ENCODE measurements at places on chromosomes 6 and 20.

DNA sequence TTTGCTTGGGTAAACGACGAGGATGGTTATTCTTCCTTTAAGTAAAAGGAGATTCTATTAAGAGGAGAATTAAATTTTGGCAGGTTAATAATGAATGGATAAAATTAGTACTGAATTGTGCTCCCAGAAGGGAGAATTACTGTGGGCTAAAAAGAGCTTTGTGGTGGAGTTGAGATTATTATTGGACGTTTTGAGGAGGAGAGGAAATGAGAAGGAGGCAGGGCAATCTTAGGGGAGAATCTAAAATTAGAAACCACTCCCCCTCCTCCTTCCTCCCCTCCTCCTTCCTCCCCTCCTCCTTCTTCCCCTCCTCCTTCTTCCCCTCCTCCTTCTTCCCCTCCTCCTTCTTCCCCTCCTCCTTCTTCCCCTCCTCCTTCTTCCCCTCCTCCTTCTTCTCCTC is 331.8 kb downstream of the PRL start:
- DNase-seq: no peak

GRCh38 chr6:72035486-72035885 is 149.1 kb downstream of the RIMS1 start:
- DNase-seq: no peak

- DNase-seq: no peak
These were observed 3.8 kb upstream of the SLC17A1 start for GRCh38 chr6:25835442-25836283.

- DNase-seq: no peak
These were observed 14.4 kb upstream of the MAS1L start for GRCh38 chr6:29502181-29502580.

DNA sequence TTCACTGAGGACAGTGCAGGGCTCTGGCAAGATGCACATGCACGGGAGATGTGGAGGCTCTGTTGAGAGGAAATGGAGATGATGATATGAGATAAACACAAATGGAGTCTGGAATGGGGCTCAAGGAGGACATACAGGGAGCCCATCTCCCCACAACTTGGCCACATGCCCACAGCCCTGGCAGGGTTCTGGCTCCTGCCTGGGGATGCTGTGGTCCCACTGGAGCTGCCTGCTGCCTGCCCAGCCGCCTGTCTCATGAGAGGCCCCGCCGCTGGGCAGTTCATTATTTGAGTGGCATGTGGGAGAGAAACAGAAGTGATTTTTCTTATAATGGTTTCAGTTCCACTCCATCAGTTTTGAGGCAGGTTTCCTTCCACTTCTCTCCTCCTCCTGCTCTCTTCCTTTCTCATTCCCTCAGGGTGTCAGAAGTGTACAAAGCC is 133.6 kb upstream of the TRAF3IP2 start:
- no peak for DNase-seq

GRCh38 chr20:37527638-37528445 is at the start of gene BLCAP:
TSS of gene BLCAP (minus strand) at chr20:37527876. CDS start at chr20:37519174, 8,702 bp downstream.
- peak; percentile 93 for DNase-seq

DNA sequence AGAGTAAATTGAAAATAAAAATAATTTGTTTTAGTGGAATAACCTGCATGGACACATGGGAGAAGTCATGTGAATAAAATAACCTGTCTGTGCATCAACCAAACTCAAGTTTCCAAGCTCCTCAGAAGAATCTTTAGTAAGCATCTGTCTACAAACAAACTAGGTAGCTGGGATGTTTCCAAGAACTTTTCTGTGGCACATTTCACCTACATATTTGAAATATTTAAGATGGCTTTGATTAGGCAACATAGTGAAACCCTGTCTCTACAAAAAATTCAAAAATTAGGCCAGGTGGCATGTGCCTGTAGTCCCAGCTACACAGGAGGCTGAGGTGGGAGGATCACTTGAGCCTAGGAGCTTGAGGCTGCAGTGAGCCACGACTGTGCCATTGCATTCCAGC is 168.2 kb downstream of the DST start:
- no peak for DNase-seq

- DNase-seq: no peak
These were observed 129.9 kb downstream of the UTRN start for GRCh38 chr6:144415014-144415413.

- DNase-seq: no peak
These were observed 231.0 kb upstream of the PRND start for GRCh38 chr20:4490606-4491280.

- DNase-seq: peak; percentile 43
These were observed 1.0 kb upstream of the APMAP start for GRCh38 chr20:24993337-24994185.

DNA sequence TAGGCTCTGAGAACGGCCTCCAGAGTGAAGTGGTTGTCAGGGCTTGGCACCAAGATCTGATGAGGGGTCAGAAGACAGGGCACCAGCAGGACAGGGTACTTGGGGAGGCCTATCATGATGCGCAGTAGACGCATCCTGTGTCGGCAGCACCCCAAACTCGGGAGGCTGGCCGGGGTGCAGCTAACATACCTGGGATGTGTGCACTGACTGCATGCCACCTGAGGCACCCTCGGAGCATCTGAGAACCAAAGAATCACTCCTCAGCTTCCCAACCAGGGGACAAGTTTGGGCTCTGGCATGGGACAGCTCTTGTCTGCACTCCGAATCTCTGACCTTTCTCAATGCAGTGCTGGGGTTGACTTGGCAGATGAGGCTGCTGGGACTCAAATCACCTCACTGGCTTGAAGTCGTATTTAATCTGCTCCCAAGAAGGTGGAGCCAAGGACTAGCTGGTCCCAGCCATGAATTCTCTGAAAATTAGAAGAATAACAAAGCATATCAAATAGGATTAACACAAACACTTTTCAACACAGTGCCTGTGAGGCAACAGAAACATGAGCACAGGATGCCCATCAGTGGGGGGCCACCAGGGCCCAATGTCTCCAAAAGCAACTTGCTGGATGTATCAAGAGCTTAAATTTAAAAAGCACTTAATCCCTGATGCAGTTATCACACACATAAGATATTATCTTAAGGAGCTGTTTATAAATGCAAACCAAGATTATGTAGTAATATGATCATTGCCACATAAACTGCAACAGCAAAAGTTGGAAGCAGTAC is 348.8 kb downstream of the PREX1 start:
- DNase-seq: no peak

GRCh38 chr20:31537116-31537871 is 23.1 kb downstream of the HM13 start:
- DNase-seq: no peak

- DNase-seq: no peak
These were observed 69.8 kb downstream of the MYB start for GRCh38 chr6:135250751-135251497.

DNA sequence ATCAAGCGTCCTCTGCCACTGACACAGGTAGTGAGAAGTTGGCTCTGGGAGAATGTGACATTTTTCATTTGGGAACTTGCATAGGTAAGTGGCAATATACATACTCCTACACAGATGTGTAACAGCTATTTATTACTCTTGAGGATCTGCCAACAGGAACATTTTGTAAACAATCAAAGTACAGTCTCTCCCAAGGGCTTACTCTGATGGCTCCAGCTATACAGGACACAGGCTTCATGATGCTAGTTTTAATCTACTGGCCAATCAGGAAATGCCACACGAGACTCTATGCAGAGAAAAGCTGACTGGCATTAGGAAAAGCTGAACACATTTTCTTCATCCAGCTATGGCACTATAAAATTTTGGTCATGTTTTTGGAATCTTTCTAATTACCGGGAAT is 57.8 kb downstream of the POPDC3 start:
- DNase-seq: no peak

- no peak for DNase-seq
These were observed 22.6 kb downstream of the SNX5 start for GRCh38 chr20:17946040-17946439.

DNA sequence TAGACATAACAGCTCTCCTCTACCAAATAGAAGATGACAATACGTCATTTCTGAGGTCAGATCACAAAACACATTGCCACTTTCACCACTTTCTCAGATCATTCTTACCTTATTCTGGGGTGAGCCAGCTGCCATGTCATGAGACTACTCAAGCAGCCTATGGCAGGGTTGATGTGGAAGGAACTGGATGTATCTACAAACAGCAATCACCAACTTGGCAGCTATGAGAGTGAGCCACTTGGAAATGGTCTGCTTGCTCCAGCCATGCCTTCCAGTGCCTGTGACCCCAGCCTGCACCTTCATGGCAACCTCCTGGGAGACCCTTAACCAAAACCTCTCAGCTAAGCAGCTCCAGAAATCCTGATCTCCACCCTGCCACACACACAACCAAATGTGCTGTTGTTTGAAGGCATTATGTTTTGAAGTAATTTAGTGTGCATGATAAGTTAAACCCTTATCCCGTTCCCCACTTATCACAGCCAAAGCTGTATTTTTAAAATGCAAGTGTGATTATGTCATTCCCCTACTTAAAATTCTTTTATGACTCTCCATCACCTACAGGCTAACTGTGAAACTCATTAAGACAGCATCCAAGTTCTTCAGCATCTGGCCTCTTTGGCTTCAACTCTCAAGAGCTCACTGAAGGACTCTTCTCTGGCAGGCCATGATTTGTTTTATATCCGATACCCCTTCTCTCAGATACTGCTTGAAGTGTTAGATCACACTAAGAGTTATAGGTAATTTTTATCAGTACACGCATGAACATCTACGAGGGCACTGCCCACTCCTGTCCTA is 150.6 kb downstream of the LY86 start:
- no peak for DNase-seq

GRCh38 chr6:11126876-11127275 is 15.4 kb upstream of the ERVFRD-1 start:
- no peak for DNase-seq

DNA sequence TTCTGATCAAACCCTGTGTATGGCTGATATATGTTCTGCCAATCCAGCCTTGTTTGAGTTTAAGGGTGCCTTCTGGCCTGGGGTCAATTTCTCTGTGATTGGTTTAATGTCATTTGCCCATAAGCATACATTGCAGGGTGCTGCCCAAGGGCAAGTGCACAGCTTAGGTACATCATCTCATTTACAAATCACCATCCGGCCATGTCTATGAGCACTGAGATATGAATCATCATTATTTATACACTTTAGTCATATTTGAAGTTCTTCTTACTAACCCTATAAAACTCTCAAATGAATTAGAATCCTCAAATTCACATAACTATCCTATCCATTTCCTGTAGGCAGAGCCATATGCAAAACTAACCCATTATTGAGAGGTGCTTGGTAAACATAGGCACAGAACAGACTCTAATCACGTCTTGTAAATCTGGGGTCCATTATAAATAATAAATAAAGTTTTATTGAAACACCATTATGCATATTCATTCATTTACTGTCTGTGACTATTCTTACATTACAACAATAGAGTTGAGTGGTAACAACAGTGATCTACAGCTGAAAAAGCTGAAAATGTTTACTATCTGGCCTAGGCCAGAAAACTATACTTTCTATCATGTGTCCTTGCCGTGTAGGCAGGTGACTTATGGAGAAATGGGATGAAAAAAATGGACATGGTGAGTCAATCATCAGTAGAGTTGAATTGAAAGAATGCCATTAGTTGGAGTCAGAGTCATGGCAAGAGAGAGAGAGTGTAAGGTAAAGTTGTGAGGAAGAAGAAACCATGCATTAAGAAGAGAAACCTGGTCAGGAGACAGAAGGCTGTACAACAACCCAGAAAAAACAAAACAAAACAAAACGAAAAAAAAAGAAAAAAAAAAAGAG is 25.0 kb downstream of the KCNQ5 start:
- no peak for DNase-seq
